ENCODE measurements at places on chromosomes 2 and 18. TPM values are rescaled to one million over a fixed set of nuclear protein-coding genes. Genes with fewer than 3 reads are reported as not detected.

DNA sequence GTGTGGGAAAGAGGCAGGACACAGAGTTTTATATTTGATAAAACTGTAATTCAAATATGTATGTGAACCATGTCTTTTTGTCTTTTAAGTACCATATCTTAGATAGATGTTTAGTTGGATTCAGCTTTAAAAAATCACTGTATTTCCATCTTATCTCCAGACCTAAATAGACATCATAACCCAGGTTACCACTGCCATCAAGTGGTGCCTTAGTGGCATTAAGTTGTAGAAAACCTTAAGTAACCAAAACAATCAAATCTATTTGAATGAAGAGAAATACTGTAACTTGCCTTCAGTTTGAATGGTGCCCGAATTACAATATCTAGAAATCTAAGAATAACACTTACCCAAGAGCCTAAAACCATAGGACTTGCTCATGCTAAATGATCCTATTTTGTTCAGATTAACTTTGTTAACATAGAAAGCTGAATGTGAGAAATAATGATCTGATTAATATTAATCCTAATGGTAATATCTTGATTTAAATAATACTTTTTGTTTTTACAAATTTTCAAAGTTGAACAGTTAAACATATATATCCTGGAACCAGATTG is 92.5 kb upstream of the MAP2 start:
- no peaks in the 10 kb centered on the region for H3K4me1 ChIP-seq
- DNase-seq = no peak
- no peaks in the 10 kb centered on the region for H3K27me3 ChIP-seq
- H3K36me3 ChIP-seq = no peaks in the 10 kb centered on the region

DNA sequence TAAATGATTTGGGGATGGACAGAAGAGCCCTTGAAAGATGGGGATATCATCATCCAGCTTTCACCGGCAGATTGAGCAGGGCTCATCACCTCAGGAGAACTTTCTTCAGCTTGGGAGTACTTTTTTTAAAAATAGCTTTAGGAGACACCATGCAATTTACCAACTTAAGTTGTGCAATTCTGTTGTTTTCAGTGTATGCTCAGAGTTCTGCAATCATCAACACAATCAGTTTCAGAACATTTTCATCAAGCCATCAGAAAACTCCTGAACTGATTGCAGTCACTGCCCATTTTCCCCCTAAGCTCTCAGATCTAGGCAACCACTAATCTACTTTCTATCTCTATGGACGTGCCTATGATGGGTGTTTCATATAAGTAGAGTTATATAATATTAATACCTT is 117.7 kb downstream of the CRIM1 start:
- H3K27ac ChIP-seq = no peak overlapping the region
- H3K27me3 ChIP-seq = no peaks in the 10 kb centered on the region
- peaks cover 16% of the 10 kb centered on the region for H3K36me3 ChIP-seq
- no peak for DNase-seq
- H3K4me1 ChIP-seq = no peaks in the 10 kb centered on the region

DNA sequence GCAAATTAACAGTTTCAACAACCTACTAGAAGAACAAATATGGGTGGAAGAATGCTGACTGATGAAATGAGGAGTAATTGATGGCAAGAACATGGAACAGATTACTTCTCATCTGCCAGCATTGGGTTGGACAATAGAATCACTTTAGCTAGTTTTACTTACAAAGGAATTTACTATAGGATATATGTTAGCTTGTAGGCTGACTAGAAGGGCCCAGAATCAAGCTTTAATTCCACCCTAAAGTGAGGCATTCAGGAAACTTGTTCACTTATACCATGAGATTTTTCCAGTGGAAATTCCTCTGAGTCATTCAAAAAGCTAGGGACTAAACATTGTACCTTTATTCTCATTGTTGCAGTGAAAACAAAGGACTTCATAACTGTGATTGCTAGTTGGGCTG is 5.0 kb upstream of the ZSWIM2 start:
- H3K4me1 ChIP-seq = no peaks in the 10 kb centered on the region
- H3K27ac ChIP-seq = no peak overlapping the region
- no peak overlapping the region for H3K4me3 ChIP-seq
- H3K27me3 ChIP-seq = peaks cover 3% of the 10 kb centered on the region
- no peak for DNase-seq

- no peak overlapping the region for H3K27ac ChIP-seq
- no peak overlapping the region for H3K4me3 ChIP-seq
- DNase-seq = no peak
Observed at GRCh38 chr2:64291181-64291580, 147.0 kb upstream of the PELI1 start.

DNA sequence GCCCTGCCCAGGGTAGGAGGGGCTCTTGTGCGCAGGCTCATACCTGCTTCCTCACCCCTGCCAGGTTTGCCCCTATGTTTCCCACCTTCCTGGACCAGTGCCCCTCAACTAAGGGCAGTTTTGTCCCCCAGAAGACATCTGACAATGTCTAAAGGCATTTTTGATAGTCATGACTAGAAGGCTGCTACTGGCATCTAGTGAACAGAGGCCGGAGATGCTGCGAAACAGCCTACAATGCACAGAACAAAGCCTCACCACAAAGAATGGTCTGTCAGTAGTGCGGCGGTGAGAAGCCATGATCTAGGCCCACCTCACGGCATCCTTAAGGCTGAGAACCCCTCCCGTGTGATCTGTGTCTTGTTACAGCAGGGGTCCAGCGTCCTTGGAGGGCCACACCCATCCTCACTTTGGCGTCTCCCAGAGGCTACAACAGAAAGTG is 96.0 kb downstream of the TMEM17 start:
- H3K36me3 ChIP-seq = no peaks in the 10 kb centered on the region
- no peak overlapping the region for H3K27ac ChIP-seq
- H3K27me3 ChIP-seq = no peaks in the 10 kb centered on the region

GRCh38 chr2:73084971-73085370 is 13.5 kb upstream of the SFXN5 start:
- peaks cover 38% of the 10 kb centered on the region for H3K36me3 ChIP-seq
- no peaks in the 10 kb centered on the region for H3K27me3 ChIP-seq
- peak overlapping the region; percentile 88 for H3K27ac ChIP-seq
- H3K4me1 ChIP-seq = peaks cover 50% of the 10 kb centered on the region

DNA sequence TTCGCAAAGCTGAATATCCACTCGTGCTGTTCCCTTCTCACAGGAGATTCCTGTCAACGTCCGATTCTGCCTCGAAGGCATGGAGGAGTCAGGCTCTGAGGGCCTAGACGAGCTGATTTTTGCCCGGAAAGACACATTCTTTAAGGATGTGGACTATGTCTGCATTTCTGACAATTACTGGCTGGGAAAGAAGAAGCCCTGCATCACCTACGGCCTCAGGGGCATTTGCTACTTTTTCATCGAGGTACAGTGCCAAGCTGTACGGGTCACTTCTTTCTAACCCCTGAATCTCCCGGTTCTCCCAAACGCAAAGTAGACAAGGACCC is 14.6 kb downstream of the CNDP2 start:
- peaks cover 88% of the 10 kb centered on the region for H3K36me3 ChIP-seq
- no peak overlapping the region for H3K27ac ChIP-seq
- H3K27me3 ChIP-seq = no peaks in the 10 kb centered on the region

DNA sequence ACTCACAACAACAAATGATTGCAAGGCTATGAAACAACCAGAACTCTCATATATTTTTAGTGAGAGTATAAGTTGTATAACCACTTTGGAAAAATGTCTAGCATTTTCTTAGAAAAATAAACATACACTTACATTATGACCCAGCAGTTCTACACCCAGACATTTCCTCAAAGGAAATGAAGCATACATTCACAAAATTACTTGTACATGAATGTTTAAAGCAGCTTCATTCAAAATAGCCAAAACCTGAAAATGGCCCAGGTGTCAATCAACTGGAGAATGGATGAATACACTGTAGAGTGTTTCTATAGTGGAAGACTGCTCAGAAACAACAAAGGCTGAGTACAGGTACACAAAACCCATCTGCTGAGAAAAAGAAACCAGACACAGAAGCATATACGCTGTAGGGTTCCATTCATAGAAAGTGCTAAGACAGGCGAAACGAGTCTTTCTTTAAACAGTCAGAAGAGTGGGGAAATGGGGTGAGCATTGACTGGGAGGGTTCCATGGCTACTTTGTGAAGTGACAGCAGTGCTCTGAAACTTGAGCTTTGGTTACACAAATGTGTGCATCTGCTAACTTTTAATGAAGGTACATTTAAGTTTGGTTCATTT is 799.0 kb downstream of the DCDC2C start:
- no peaks in the 10 kb centered on the region for H3K36me3 ChIP-seq
- DNase-seq = no peak
- H3K27ac ChIP-seq = no peak overlapping the region
- H3K27me3 ChIP-seq = no peaks in the 10 kb centered on the region
- no peak overlapping the region for H3K4me3 ChIP-seq

- H3K4me3 ChIP-seq = no peak overlapping the region
- H3K36me3 ChIP-seq = no peaks in the 10 kb centered on the region
- no peak for DNase-seq
- H3K27me3 ChIP-seq = no peaks in the 10 kb centered on the region
- no peaks in the 10 kb centered on the region for H3K4me1 ChIP-seq
- no peak overlapping the region for H3K27ac ChIP-seq
Observed at GRCh38 chr2:166057370-166058164, 70.3 kb downstream of the SCN1A start.

DNA sequence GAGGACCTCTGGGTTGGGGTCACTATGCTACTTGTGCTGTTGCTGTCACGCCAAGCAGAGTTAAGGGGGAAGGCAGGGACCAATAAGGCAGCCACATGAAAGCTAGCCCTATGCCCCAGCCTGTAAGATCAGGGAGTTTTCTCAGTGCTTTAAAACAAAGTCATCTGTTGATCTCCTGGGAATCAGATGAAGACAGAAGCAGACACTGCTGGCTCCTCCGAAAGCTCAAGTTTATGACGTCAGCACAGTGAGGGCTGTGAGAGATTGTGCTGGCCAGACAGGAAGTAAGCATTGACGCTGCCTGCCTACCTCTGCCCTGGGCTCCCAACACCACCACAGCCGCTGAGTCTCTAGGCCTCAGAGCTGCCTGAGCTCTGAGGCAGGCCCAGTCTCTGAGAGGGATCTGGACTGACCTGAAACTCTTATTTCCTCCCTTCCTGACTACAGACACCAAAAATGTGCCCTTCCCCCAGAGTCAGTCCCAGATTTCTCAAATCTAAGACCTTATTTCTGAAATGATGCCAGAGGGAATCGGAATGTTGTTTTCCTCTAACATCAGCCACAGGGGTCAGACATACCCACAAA is 118.1 kb upstream of the EPAS1 start:
- peak; percentile 39 for DNase-seq
- H3K27me3 ChIP-seq = no peaks in the 10 kb centered on the region
- peaks cover 2% of the 10 kb centered on the region for H3K36me3 ChIP-seq
- no peaks in the 10 kb centered on the region for H3K4me1 ChIP-seq
- H3K4me3 ChIP-seq = no peak overlapping the region

- no peak overlapping the region for H3K27ac ChIP-seq
- no peak for DNase-seq
Observed at GRCh38 chr2:201909348-201909747, 103.0 kb downstream of the CDK15 start.

DNA sequence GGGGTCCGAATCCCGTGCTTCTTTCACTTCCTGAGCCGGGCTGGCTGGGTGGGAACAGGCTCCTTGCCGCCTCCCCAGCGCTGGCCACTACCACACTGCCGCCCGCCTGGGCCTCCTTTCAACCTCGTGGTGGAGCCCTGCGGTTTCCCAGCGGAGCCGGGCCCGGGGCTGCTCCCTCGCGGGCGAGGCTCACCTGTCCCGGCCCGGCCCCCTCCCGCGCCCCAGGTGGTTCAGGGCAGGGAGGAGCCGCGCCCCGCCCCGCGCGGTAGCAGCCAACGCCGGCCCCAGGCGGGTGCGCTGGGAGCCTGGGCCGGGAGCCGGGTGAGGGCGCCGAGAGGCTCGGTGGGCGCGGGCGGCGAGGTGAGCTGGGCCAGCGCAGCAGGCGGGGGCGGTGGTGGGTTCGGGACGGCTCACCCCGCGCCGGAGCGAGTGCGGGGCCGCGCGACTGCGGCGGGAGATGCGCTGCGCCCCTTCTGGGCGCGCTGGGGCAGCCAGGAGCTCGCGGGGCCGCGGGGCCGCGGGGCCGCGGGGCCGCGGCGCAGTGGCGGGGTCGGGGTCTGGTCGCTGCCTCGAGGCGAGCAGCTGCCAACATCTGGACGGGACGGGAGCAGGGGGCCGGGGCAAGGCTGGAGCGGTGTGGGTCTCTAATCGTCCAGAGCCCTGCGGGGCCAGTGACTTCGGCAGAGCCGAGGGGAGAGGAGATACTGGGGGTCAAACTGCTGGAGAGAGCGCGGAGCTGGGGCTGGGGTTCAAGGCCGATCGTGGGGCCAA is at the start of gene LYPD6B:
Gene LYPD6B (plus strand): TSS at position 258 of the 771 bp plus-strand sequence. CDS start 92,250 bp downstream, outside the sequence.
- peaks cover 19% of the 10 kb centered on the region for H3K27me3 ChIP-seq
- peak within 1 kb of the TSS; percentile 42 for H3K4me3 ChIP-seq
- peaks cover 6% of the 10 kb centered on the region for H3K4me1 ChIP-seq
- peak; percentile 35 for DNase-seq
- no peaks in the 10 kb centered on the region for H3K36me3 ChIP-seq
- no peak within 1 kb of the TSS for H3K27ac ChIP-seq

DNA sequence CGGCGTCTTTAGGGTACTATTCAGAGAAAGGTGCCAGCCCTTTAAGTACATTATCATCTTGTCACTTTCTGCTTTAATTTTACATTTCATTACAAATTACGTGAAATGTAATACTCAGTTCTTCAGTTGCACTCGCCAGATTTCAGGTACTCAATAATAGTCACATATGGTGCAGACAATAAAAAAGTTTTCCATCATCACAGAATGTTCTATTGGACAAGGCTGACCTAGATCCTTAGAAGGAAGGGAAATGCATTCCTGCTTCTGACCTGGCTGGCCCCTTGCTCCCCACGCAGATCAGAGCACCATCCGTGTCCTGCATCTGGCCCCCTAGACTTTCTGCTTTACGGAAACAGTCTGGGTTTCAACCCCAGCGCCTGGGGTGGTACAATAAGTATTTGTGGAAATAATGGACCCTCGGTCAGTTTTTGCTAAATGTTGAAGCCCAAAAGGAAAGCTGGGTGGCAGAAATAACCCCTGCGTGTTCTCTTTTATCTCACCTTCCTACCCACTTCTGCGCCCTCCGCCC is 681 bp upstream of the C2orf72 start:
- no peak for DNase-seq
- H3K4me3 ChIP-seq = peak overlapping the region; percentile 28
- peaks cover 36% of the 10 kb centered on the region for H3K4me1 ChIP-seq
- no peak overlapping the region for H3K27ac ChIP-seq
- peaks cover 6% of the 10 kb centered on the region for H3K36me3 ChIP-seq

GRCh38 chr2:158580760-158581159 is 124.0 kb downstream of the PKP4 start:
- H3K27ac ChIP-seq = no peak overlapping the region
- no peak for DNase-seq
- H3K27me3 ChIP-seq = no peaks in the 10 kb centered on the region
- H3K36me3 ChIP-seq = peaks cover 19% of the 10 kb centered on the region

GRCh38 chr2:17497718-17498117 is 20.5 kb downstream of the RAD51AP2 start:
- H3K27me3 ChIP-seq = peaks cover 3% of the 10 kb centered on the region
- no peak overlapping the region for H3K4me3 ChIP-seq
- no peak overlapping the region for H3K27ac ChIP-seq
- no peaks in the 10 kb centered on the region for H3K4me1 ChIP-seq
- H3K36me3 ChIP-seq = no peaks in the 10 kb centered on the region

CRYGC gene
- polyA plus RNA-seq = not detected

TPO gene
- polyA plus RNA-seq = 0.30 TPM

FRZB gene
- 34.5 TPM for polyA plus RNA-seq

HOXD11 gene
- not detected for polyA plus RNA-seq

WIPF1 gene
- polyA plus RNA-seq = 56.2 TPM
